ENCODE measurements at places on chromosomes 5 and 9.

- no peak for DNase-seq
Measured at GRCh38 chr5:151155775-151156506, 1.6 kb downstream of the ANXA6 start.

DNA sequence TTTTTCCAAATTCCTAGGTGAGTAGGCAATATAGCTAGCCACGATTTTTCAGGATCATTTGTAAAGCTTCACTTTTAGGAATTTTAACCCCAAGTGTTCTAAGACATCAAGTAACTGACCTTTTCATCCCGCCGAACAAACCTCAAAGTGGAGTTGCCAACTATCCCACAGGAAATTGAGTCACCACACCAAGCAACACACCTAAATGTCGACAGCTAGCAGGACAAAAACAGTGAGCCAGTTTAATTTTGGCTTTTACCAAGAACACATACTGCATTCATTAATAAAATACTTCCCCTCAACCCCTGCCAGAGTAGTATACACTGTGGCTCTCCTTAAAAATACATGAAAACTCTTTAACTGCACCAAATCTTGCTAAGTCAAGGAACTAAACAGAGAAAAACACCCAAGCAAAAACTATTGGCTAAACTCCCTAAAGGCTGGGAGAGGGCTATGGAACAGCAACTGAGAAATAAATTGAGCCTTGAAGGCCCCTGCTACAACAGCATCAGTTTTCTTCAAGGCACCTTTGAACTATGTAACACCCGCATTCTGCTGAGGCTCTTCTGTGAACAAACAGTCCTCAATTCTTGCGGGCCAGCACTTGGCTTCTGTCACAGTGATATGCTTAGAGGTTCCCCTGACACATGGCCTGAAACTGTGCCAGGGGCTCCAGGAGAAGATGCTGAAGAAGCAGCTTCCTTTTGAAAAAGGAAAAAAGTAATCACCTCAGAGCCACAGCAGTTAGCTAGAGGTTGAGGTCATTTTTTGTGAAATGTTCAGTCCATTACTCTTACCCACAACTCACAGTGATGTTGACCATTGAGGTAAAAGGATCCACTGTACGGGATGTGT lies 459.6 kb downstream of the RAB3C start:
- DNase-seq: no peak

GRCh38 chr5:83518319-83519061 lies 46.9 kb downstream of the VCAN start:
- DNase-seq: no peak

DNA sequence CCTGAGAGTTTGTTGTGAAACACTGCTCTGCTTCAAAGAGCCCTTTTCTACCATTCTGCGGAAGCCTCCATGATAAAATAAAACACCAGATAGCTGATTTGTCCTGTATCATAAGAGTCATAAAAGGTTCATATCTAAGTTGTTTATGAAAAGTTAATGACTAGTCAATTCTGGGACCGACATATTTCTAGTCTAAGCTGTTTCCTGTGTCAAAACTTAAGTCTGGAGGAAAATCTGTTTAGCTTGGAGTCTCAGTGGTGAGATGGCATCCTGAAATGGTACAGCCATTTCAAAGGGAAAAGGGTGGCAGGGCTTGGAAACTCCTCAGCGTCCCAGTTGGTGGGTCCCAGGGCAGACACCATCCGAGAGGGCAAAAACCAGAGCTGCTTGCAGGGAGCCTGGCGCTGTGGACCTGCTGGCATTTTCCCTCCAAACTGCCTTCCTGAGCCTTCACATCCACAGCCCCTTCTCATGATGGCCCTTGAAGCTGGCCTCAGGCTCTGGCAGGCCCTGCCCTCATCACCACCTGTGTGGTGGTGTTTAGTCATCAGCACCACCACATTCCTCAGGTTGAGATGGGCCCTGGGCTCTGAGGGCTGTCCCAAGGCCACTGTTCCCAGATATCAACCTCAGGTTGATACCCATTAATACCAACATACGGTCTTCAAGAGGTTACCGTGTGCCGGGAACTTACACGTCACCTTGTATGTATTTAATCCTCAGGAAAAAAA lies 184.0 kb downstream of the HSPA4 start:
- no peak for DNase-seq

- peak; percentile 45 for DNase-seq
Measured at GRCh38 chr9:34992376-34992951, 2.9 kb downstream of the DNAJB5 start.

DNA sequence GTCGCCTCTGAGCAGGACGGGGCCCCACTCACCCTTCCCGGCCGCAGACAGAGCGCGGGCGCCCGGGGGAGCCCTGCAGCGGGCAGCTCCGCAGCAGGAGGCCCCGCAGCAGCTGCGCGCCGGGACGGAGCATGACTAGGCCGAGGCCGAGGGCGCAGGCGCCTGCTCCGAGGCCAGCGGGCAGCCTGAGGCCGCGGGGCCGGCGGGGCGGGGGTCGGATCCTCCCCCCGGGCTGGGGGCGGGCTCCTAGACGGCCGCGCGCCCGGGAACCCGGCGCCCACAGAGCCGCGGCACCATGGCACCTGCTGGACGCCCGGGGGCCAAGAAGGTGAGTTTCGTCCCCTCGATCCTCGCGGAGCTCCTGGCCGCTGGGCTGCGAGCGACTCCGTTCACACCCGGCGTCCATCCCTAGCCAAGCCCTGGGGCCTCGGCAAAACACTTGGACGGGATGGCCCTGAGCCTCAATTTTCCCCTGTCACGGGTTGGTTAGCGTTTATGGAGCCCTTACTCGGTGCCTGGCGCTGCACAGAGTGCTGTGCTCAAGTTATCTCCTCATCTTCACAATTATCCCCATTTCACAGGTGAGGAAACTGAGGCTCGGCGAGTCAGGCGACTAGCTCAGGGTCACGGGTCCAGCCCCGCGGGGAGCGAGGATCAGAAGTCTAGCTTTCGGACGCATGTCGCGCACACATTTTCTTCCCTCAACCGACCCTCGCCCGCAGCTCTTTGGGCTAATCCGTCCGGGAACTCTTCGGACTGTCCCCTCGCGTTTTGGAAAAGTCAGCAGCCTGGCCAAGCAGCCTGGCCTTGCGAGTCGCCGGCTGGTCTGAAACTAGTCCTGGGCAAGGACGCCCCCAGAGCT lies at the start of the genes BHMT2 and DMGDH:
Gene BHMT2 (plus strand): TSS at position 280 of the 862 bp plus-strand sequence. CDS start 16 bp downstream, at position 296.
Gene DMGDH (minus strand): TSS at position 187 of the 862 bp plus-strand sequence. CDS start 54 bp downstream, at position 133.
- no peak for DNase-seq

DNA sequence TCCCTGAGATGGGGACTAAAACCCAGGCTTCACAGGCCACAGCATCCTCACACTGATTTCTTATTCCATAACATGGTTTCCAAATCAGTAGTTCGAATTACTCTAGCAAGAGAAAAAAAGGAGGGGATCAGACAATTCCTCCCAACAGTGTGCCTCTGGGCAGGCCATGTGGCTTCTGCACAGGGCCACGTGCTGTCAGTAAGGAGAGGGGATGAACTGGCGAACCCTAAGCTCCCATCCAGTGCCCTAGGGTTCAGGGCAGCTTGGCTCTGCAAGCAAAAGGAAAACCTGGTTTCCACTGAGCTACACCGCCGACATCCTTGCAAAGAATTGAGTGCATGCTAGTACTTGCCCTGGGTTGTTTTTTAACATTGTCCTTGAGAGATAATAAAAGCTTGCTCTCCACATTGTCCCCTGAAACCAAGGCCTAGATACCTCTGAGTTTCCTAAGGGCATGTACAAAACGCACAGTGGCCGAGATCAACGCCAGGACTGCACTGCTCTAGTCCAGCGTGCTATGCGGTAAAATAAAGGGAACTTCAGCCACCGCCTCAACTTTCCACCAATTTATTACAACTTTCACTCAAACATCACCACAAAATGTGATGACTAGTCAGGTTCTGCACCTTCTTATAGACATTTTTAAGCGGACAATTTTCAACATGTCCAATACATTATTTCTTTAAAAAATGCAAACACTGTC lies 4.5 kb downstream of the CAMSAP1 start:
- no peak for DNase-seq

GRCh38 chr9:38106488-38106887 lies 37.5 kb upstream of the SHB start:
- no peak for DNase-seq

GRCh38 chr9:3099646-3100045 lies 255.8 kb upstream of the PUM3 start:
- DNase-seq: no peak

DNA sequence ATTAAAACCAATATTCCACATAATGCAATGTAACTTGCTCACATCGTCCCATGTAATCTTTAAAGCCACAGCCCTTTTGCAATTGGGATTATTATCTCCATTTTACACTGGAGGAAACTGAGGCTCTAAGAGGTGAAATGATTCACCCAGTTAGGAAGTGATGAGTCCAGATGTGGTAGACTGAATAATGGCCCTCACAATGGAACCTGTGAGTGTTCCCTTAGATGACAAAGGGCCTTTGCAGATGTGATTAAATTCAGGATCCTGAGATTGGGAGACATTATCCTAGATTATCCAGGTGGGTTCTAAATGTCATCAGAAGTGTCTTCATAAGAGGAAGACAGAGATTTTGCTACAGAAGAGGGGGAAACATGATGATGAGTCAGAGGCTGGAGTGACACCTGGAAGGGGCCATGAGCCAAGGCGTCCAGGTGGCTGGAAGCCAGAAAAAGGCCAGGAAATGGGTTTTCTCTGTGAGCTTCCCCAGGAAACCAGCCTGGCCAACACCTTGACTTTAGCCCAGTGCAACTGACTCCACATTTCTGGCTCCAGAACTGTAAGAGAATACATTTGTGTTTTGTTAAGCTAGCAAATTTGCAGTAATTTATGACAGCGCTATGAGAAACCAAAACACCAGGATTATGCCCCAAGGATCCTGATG lies 139.1 kb downstream of the KCNIP1 start:
- no peak for DNase-seq

DNA sequence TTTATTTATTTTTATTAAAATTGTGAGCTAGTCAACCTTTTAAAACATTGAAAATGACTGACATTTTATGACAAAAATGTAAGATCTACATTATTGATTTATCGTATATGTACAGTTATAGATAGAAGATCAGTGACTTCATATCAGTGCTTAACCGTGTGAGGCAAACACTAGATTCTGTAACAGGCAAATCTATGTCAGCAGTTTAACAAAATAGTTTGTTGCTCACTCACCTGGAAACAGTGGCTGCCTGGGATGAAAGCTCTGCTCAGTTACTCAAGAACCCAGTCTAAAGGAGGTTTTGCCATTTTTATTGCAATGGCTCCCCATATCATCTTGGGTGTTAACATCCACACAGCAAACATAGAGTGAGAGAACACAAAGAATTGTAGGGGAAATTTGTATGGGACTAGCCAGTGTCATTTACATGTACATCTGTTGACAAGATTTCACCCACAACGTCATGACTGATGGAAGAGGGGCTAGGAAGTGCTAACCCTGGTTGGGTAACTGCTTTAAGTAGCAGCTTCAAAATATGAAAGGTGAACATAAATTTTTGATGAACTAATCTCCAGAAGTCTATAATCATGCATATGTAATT lies 49.0 kb downstream of the SGCD start:
- DNase-seq: no peak

DNA sequence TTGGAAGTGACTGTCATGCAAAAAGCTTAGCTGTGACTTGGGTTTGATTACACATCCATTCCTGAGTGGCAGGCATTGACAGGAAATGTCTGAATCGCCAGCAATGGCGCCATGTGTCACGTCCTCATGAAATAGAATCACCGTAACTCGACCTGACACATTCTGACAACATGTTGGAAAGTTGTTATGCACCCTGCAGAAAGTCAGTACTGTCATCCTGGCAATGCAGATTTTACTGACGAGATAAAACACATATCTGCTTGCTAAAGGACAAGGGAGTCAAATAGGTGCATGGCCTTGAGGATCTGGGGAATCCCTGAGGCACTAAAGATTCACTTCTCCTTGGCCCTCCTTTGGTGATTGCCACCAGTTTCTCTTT lies 344.2 kb downstream of the SPATA31D1 start:
- no peak for DNase-seq

GRCh38 chr9:78035383-78035993 lies 3.9 kb upstream of the GNAQ start:
- peak; percentile 44 for DNase-seq

GRCh38 chr5:139908749-139909148 lies 113.1 kb downstream of the PSD2 start:
- DNase-seq: no peak

- no peak for DNase-seq
Measured at GRCh38 chr5:92678640-92679039, 902.4 kb downstream of the NR2F1-AS1 start.

DNA sequence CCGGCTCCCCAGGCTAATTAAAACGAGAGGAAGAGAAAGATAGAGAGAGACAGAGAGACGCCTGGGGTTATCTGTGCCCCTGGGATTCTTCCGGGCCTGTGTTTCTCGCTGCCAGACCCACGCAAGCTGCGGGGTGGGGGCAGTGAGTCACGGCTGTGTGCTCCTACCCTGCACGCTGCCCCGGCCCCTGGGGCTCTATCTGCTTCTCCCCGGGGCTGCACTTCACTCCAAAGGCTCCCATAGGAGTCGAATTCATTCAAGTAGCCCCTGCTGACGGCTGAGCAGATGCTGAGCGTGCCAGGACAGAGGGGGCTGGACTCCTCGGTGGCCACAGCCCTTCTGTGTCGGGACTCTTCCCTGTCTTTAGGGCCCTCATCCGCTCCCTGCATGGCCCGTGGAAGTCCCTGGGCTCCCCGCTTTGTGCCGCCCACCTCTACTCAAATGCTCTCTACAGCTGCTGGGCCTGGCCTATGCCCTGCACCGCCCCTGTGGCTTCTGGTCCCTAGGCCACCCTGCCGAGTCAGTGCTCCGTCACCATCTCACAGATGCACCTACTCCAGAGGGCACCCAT lies 22.8 kb downstream of the SARDH start:
- no peak for DNase-seq

GRCh38 chr5:154194345-154195329 lies 4.1 kb downstream of the GALNT10 start:
- DNase-seq: no peak

- no peak for DNase-seq
Measured at GRCh38 chr5:53323511-53323910, 156.9 kb upstream of the FST start.

DNA sequence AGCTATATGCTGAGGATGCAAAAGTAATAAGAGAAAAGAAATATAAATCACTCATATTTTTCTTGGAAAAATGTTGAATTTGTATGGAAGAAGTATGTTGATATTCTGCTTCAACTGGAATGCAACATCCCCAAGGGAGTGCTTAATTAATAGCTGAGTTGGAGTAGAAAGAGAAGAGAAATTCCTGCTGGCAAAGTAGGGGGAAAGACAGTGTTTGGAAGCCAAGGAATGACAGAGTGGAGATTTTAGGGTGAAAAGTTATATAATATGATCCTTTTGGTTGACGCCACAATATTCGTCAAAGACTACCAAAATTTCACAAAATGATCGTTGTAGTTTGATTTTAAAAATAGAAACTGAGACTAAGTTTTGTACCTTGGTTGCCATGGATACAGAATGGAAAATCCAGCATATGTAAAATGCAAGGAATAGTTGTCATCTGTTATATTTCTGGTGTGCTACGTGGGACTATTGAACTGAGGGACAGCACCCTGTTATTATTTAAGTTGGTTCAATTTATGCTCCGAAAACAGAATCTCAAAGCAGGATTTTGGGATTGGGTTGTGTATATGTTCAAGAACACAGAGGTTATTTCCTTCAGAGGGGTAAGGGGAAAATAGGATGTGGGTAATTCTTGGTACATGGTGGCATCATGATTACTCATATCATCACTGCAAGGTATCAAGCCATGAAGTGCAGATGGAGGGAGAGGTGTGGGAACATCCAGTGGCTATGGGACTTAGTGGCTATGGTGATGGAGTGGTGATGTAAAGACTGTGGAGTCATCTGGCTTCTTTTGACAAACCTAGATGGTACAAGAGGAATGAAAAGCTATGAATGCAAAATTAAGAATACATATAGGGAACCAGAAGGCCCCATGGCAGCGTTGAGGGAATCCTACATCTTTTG lies 61.0 kb downstream of the SUB1 start:
- DNase-seq: no peak

GRCh38 chr5:148864113-148864841 lies 37.9 kb downstream of the ADRB2 start:
- DNase-seq: no peak

Measured in BJ (cell line).